ENCODE measurements at places on chromosomes 6 and 20. TPM values are rescaled to one million over a fixed set of nuclear protein-coding genes. Genes with fewer than 3 reads are reported as not detected.

- no peak for DNase-seq
Observed at GRCh38 chr6:14380086-14380820, 262.7 kb downstream of the CD83 start.

DNA sequence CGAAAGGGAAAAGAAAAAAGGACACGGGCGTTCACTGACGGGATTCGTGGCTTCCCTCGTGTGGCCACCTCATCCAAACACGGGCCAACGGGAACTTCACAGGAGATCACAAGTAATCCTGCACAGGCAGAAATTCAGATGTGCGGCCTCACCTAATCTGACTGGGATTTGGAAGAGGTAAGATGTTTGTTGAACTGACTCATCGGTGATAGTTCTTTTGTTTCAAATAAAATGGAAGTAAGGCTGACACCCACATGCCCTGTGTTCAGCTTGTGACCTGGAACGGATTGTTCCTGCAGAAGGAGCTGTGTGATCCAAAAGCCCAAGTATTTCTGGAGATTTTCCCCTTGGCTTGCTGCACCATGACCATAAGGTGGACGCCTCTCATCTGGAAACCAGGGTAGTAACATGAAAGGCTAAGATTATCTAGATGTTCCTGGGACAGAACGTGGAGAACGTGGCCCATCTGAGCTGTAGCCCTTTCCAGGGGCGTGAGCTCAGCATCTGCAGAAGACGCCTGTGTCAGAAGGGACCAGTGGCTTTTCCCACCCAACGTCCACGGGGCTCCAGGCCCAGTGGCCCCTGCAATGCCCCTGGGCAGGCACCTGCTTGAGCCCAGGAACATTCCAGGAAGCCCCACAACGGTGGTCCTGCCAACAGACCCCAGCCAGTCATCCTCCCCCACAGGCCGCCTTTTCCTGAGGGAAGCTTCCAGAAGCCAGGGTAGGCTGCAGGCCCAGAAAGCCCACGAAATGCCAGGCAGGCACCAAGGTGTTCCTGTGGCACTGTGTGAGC lies 39.7 kb downstream of the DLL1 start:
- DNase-seq: no peak

GRCh38 chr20:13676682-13677081 lies 38.0 kb upstream of the TASP1 start:
- DNase-seq: no peak

DNA sequence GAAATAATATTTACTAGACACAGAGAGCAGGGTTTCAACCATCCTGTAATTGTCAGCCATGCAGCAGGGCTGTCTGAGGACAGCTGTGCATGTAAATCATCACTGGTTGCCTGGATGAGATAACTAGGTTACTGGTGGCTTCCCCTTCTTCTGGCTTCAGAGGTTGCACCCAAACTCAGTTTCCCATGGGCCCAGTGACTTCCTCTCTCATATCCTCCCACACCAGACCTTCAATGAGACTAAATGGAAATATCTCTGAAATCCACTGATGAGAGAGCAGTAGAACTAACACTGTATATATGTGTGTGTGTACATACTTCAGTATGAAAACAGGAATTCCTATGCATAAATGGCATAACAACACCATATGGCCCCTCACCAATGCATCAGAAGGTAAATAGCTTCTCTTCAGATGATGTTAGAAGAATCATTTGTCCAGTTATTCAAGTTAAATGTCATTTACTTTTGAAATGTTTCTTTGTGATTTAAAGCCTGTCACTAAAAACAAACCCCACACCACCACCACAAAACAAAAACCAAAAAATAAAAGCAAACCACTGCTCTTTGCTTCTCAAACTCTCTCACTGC lies 51.0 kb upstream of the IL20RA start:
- no peak for DNase-seq

DNA sequence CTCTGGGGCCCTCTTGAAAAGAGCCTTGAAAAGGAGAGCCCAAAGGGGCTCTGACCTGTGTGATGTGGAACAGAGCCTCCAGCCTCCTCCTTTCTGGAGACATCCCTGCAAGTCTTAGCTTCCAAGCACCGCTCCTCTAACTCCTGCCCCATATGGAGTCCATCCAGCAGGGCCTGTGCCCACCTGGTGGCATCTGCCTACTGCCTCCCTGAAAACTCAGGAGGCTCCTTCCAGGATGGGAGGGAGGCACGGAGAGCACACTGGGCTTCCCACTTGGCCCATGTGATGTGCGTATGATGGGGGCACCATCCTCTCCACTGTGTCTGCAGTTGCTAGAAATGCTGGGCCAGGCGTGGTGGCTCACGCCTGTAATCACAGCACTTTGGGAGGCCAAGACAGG lies 98.1 kb downstream of the SYNDIG1 start:
- DNase-seq: no peak

GRCh38 chr6:50087231-50087954 lies 37.7 kb upstream of the DEFB112 start:
- no peak for DNase-seq

DNA sequence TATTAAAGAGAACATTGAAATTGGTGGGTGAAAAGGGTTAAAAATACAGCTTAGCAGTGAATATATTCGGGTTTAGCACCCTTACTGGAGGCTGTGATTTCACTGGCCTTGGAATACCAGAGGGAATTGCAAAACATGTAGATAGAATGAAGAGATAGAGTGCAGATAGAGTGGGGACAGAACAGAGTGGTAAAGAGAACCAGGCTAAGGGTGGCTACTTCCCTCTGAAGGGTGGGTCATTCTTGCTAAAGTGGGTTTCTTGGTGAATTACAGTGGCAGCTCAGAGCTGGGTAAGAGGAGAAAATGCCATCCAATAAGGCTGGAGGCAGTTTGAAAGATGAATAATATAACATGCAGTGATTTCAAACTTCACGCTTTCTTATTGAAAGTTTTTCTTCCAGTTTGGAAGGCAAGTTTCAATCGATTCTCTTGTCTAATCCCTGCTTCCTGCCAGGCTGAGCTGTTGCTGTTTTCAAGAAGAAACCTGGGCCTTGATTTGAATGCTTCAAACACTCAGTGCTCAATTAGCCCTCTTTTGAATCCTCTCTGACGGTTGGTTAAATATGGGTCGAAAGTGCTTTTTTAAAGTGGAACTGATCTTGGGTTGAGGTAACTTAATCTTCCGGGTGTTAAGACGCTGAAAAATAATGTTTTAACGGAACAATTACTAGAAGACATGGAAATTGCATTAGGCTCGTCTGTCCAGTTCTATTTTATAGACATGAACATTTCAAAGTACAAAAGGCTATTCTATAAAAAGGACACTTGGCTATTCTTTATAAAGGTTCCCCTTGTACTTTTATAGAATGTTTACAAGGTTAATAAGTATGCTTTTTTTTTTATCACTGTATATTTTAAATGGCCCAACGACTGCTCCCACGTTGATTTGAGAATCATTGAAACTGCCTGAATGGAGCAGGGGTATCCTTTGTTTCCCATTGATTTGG lies 203.3 kb downstream of the BCAS1 start:
- DNase-seq: no peak

DNA sequence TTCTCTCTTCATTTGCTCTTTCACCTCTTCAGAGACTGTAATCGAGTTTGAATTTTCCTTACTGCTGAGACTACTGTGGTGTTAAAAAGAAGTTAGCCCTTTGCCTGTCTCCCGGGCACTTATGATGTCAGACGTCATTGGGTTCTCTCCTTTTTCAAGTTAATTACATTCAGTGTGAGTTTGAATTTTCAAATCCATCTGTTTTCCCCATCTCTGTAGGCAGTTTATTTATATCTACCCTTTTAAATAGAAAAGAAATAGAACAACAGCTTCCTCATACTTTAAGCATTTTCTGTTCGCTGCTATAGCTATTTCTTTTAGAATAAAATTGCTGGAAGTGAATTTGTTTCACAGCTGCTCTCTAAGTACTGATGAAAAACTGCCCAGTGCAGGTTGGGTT lies 81.4 kb downstream of the MCHR2 start:
- DNase-seq: no peak

DNA sequence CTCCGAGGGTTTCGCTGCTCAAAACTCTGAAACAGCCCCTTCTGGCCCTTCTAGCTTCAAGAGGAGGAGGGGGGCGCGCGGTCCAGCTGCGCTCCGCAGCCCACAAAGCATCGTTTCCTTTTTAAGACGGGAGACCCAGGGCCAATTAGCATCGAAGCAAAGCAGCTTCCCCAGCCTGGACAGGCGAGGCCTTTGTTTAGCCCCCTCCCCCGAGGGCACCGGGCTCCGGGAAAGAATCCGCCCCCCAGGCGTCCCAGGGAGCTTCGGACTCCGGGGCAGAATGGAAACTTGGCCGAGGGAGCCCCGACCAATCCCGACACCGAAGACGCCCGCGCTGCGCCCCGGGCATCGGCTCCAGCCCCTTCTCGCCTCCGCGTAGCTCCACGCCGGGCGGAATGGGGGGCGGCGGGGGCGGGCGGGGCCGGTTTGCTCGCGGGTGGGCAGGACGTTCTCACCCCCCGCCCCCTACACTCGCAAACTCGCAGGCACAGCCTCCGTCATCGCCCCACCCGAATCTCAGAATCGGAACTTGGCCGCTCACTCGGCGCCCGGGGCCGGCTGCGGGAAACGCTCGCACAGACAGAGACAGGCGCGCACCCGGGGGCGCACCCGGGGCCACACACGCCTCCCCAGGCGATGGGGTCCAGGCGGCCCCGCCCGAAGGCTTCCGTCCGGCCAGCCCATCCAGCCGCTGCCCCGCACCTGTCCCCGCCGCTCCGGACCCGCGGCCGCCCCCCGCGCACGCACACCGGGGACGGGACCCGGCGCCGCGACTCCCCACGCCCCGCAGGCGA lies 628 bp downstream of the NKAIN4 start:
- DNase-seq: no peak

DNA sequence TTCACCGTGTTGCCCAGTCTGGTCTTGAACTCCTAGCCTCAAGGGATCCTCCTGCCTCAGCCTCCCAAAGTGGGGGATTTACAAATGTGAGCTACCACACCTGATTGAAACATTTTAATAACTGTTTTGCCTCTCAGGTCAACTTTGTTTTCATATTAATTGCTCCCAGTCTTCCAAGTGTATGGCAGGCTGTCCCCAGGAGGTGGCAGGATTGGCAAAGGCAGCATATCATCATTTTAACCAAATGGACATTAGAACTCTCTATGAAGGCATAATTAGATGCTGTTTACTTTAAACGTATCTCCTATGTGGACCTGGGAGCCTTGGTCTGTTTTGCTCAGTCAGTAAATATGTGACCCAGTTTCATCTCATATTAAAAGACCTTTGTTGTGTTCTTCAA lies 59.2 kb upstream of the CSE1L start:
- DNase-seq: no peak

DNA sequence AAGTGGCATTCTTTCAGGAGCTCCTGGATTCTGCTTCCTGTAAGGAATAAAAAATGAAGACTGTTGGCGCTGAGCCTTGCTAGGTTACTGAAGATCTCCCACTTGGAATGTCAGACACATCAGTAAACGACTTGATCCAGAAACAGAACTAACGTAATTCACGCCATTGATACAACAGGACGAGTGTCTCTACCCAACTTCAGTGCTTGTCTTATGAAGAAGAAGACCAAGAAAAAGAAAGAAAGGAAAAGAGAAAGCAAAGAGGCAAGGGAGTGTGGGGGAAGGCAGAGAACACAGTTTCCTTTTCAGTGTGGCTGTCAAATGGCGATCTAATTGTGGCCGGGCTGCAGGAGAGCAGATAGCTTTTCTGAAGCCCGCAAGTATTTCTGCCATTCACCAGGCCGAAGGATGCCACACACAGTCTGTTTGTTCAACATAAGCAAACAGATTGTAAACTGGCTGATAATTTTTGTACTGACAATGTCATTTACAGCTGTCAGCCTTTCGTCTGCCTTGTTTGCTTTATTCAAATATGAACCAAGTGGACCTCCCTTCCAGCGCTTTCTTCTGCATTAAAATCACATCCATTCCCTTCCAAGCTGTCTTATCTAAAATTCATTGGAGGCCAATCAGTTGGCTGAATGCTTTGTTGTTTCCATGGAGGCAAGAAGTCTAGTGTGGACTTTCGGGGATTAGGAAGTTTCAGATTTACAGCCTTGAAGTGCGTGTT lies 180.6 kb downstream of the FOXA2 start:
- no peak for DNase-seq

- peak; percentile 11 for DNase-seq
Observed at GRCh38 chr6:162856885-162857284, 129.1 kb downstream of the PACRG start.

- peak; percentile 79 for DNase-seq
Observed at GRCh38 chr20:58692579-58693225, at the start of gene NPEPL1. TSS of gene NPEPL1 (plus strand) at chr20:58692800. CDS start at chr20:58692901, 101 bp downstream.

DNA sequence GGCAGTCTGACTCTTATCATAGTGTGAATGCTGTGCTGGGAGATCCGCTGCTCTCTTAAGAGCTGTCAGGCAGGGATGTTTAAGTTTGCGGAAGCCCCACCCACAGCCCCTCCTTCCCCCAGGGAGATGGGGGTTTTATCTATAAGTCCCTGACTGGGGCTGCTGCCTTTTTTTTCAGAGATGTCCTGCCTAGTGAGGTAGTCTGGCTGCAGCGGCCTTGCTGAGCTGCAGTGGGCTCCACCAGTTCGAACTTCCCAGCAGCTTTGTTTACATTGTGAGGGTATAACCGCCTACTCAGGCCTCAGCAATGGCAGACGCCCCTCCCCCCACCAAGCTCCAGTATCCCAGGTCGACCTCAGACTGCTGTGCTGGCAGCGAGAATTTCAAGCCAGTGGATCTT lies 75.7 kb upstream of the UST start:
- no peak for DNase-seq

DNA sequence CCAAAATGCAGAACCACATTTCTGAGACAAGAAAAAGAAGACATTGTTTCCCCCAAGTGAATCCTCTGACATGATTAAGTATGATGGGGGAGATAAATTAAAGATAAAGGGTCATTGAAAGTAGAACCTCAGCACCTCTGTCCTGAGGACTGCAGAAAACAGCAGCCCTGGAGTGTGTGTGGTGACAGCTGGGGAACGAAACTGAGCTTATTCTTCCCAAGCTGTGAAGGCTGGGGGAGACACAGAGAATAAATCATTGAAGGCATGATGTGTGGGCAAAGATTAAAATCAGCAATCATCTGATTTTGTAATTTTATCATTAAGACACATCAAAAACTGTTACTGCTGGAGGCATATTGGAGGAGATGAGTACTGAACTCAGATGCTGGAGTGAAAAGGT lies 67.5 kb upstream of the GPR6 start:
- DNase-seq: no peak

DNA sequence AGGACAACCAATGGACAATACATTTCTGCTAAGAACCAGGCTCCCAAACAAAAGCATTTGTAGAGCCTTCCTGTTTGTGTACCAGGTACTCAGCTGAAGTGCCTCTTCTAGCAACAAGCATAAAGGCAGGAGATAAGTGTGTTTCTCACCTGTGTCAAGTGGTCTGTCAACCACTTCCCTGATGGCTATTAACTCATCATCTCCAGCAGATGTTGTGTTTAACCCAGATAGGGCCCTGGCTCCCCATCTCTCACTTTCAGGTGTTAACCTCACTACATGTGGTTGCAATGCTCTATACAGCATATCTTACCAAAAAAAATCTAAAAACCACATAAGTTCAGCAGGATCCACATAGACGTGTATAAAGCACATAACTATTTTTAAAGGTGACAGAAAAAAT lies 9.6 kb upstream of the IL17A start:
- DNase-seq: no peak

The GJE1 gene
- not detected for total RNA-seq
